ENCODE measurements at places on chromosomes 11 and 22.
A peak's percentile ranks its signal among the peaks of the same experiment; 100 is the strongest.

DNA sequence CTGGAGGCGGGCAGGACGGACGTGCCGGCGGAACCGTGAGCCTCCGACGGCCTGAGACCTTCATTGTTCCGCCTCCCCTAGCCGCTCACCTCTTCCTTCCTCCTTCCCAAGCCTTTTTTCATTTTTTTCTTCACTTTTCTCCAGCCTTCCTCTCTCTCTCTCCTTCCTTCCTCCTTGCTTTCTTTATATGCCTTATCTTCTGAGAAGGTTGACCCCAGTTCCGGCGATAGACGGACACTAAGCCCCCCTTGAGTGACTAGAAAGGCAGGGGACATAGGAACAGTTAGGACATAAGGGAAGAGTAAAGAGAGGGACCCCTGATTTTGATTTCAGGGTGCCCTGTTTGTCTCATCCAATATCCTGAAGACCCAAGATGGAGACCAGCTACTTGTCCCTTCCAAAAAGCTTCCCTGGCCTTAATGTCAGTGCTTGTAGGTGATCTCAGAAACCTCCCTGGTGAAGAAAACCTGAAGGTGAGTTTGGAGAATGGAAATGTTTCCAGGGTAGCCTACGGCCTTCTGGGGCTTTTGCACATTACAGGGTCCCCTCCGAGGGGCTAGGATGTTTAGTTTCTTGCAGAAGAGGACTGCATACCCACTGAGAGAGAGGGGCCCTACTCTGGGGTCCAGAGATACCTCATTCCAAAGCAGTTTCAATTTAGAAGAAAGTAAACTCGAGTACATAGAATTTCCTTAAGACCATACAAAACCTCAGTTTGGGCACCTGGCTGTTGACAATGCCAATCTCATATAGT lies 3.5 kb downstream of the ADM start:
- DNase-seq = no peak

- no peak for DNase-seq
Observed at GRCh38 chr22:20864186-20864908, 5.5 kb downstream of the SNAP29 start.

- no peak for DNase-seq
Observed at GRCh38 chr11:280706-281485, 2.7 kb downstream of the NLRP6 start.

GRCh38 chr11:128509621-128510389 lies 77.6 kb downstream of the ETS1 start:
- DNase-seq = no peak

DNA sequence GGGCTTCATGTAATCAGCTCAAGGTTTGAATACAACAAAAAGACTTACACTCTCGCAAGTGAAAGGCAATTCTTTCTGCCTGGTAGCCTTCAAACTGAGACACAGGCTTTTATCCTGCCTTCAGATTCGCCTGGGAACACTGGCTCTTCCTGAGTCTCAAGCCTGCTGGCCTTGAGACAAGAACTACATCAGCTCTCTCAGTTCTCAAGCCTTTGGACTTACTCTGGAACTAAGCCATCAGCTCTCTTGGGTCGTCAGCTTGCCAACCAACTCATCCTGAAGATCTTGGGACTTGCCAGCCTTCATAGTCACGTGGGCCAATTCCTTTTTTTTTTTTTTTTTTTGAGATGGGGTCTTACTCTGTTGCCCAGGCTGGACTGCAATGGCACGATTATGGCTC lies 35.7 kb upstream of the LRRC10B start:
- DNase-seq = peak; percentile 81

DNA sequence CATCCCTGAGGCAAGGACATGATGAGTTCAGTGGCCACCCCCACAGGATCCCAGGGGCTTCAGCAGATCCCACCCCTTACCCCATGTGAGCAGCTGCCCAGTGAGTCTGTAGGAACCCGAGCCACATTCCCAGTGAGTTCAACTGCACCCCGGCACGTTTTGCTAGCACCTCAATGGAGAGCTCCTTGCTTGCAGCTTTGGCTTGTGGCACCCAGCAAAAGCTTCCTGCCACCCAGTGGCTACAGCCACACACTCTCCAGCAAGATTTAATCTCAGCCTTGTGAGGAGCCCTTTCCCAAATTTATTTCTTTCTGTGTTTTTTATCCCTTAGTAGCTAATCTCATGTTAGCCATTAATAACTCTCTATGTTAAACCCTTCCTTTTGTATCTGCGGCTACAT lies 4.0 kb downstream of the SAA1 start:
- DNase-seq = no peak

DNA sequence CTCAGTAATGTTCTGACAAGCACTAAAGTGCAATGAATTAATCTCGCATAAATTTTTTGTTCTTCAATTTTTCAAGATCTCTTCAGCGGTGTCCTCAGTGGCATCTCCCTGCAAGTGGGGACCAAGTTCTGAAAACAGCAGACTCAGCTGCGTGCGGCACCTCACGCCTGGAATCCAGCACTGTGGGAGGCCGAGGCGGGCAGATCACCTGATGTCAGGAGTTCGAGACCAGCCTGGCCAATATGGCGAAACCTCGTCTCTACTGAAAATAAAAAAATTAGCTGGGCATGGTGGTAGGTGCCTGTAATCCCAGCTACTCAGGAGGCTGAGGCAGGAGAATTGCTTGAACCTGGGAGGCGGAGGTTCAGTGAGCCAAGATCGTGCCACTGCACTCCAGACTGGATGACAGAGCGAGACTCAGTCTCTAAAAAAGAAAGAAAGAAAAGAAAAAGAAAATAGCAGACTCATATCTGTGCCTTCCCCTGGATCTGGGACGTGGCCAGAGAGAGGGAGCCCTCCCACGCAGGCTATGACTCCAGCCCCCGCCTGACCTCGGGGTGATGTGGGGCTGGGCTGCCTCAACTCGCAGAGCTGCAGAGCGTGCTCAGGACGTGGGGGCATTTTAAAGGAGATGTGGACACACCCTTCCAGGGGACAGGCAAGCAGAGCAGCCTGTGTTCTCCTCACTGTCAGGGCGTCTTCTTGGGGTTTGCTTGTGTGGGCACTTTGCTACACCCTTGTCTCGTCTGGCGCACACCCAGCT lies 346.6 kb downstream of the BRD1 start:
- DNase-seq = no peak

DNA sequence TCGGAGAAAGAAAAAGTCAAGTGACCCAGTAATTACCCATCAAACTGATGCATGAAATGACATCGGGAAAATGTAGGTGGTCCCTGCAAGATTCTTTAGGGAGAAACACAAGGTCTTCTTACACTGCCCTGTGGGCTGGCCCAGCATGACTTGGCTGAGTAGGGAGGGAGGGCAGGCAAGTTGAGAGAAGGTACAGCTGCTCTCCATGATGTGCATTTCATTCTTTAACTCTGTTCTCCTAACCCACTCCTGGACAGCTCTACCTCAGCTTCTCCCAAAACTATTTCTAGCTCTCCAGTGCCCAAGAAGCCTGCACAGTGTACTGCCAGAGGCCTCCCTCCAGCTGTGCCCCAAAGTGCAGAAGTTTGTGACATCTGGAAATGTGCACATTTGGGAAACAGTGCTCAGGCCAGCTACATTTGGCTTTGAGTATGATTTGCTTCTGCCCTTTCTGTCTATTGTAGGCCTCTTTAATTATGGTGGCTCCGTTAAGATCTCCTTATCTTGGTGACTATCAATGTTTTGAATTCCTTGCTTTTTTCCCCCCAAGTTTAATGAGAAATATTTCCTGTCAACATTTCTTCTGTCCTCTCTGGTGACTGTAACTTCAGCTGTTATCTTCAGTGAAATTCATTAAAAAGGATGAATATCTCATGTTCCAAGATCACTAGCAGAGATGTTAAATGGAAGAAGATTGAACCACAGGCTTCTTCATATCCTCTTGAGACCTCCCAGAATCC lies 26.7 kb upstream of the PRSS23 start:
- no peak for DNase-seq

DNA sequence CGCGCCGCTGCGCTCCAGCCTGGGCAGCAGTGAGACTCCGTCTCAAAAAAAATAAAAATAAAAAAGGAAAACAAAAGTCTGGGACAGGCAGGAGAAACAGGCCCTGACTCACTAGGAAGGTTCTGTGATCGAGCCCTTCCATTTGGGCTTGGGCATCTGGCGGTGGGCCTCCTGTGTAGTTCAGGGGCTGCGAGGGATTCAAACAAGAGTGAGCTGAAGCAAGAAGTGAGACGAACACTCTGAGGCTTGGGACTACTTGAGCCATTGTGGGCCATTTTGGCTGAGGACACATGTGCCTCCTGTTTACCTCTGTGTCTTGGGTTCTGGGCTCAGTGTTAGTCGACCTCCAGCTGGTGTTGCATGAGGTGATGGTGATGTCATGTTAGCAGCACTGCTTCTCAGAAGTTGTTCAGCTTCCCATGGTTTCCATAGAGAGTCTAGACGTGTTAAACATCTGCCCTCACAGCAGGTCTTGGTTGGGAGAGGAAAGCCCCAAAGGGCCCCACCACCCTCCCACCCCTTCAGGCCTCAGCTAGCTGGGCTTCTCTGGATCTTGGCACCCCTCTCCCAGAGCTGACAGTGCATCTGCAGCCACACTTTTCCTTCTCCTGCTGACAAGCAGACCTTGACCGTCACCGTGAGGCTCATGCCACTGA lies 57.8 kb downstream of the MED15 start:
- DNase-seq = no peak

DNA sequence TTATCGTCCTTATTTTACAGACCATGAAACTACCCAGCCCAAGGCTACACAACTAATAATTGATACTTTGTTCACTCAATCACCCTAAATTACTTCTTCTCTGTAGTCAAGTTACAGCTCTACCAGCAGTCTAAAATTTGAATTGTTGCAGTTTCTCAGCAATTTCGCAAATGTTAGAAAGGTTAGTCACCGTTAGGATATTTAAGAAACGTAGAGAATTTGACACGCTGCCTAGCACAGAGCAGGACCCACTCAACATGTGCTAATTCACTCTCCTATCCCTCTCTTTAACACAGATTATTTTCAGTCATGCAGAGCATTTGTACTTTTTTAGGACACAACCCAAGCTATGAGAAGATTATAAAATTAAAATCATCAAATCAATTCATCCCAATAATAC lies 771.1 kb upstream of the LUZP2 start:
- DNase-seq = no peak

- DNase-seq = no peak
Observed at GRCh38 chr11:47087801-47088200, 88.9 kb downstream of the ARFGAP2 start.

DNA sequence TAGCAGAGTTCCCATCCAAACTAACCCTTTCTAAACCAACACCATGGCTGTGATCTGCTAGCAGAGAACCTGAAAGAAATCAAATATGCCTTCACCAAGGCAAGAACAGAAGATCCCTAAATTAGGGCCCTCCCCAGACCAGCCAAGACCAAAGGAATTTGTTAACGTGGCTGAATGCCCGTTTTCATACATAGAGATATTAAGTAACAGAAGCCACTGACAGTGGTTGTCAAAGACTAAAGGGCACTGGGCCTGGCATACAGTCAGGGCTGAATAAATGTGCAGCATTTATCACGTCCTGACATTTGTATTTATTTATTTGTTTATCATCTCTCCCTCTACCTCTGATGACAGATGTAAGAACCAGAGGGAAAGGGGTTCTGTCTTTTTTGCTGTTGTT lies 271.8 kb downstream of the LARGE1 start:
- no peak for DNase-seq
